ENCODE measurements at places on chromosomes 12 and 14.
A peak's percentile ranks its signal among the peaks of the same experiment; 100 is the strongest.

DNA sequence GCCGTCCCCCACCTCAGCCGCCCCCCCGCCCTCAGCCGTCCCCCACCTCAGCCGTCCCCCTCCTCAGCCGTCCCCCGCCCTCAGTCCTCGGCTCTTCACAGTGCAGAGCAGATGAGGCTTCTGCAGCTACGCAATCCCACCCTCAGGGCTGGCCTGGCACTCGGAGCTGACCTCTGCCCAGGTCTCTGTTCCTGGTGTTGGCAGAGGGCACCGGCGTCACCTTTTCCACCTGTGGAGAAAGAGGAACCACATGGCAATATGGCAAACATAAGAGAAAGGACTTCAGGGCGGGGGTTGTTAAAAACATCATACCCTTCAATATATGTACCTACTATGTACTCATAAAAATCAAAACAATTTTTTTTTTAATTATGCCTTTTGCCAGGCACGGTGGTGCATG is 45.8 kb downstream of the MLXIP start:
- DNase-seq: no peak

DNA sequence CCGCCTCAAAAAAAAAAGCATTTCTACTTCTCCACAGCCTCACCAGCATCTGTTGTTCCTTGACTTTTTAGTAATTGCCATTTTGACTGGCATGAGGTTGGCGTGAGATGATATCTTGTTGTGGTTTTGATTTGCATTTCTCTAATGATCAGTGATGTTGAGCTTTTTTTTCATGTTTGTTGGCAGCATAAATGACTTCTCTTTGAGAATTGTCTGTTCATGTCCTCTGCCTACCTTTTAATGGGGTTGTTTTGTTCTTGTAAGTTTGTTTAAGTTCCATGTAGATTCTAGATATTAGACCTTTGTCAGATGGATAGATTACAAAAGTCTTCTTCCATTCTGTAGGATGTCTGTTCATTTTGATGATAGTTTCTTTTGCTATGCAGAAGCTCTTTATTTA is 182.9 kb downstream of the FOXG1 start:
- DNase-seq: no peak

DNA sequence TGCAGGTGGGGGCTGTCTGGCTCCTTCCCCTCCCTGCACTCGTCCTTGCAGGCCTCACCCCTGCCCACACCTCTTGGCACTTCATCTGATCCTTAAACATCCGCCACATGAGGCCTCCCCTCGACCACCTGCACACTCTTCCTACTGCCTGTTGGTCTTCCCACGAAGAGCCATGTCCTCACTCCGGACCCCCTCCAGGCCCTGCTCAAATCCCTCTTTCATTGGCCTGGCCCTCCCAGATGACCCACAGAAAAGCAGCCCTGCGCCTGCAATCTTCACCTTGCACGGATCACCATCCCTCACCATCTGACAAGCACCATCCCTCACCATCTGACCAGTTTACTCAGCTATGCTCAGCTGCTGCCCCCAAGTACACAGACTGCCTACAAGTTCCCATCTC is 193.6 kb downstream of the BCL11B start:
- DNase-seq: no peak

DNA sequence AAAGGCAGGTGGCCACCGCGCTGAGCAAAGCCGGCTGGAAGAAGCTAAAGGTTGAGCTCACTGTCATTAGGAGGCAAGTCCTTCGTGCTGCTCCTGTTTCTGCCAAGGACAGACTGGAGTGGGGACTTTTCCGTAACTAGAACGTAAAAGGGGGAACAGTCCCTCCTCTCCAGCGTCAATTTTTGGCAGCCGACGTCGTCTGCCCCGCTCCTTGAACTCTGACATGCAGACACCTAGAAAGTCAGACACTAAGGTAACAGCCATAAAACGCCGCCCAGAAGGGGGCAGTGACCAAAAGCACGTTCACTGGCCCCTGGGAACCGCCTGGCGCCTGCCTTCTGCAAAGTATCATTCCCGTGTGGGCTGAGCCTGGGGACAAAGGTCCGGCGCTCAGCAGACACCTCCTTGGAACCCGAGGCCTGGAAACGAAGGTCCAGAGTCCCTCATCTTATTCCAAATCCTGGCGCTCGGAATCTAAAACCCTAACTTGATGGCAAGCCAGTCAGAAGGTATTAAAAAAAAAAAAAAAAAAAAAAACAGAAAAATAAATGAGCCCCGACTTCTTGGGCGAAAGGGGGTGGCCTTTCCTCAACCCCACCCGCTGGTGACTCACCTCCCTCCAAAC is 1.1 kb upstream of the LRP1 start:
- peak; percentile 16 for DNase-seq

- no peak for DNase-seq
These were observed 17.8 kb upstream of the PPP2R5C start for GRCh38 chr14:101743701-101744100.

GRCh38 chr12:24109381-24110039 is 160.0 kb upstream of the SOX5 start:
- peak; percentile 22 for DNase-seq

GRCh38 chr12:131511803-131512561 is 198.9 kb upstream of the SFSWAP start:
- DNase-seq: no peak

- DNase-seq: no peak
These were observed 336.4 kb upstream of the FBXO33 start for GRCh38 chr14:39768589-39768988.

DNA sequence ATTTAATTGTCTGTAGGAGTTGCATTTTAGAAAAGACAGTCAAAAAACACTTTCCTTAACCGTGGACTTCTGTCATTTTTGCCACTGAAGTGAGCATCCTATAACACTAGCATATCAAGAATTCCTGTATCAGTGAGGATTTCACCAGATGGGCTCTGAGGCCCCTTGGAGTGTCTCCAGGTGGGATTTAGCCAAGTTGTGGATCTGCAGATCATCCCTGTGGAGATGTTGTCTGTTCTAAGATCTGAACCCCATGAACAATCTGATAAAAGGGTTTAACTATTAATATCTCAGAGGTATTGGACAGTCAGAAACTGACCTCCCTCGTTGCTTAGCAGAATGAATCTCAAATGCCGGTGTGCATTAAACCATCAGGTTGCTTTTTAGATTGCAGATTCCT is 165.0 kb upstream of the SRRM4 start:
- DNase-seq: no peak

DNA sequence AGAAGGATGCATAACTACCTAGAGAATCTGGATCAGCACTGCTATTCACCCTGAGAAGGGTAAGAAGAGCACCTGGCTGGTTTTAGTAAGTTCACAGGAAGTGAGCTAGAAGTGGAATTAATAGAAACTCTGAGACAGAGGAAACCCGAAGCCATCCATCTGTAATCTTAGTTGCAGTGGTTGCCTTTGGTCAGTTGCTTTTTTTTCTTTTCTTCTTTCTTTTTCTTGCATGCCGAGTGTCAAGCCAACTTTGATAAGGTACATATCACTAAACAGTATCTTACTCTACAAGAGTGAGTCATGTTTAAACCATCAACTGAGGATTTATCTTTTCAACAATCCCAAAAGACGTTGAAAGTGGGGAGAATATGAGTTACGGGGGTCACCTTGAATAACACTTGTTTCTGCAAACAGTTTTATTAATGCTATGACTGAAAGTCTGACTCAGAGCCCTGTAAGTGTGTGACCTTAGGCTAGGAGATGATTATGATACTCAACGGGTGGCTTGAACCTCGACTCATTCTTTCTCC is 26.7 kb downstream of the C12orf75 start:
- DNase-seq: no peak

- no peak for DNase-seq
These were observed 7.0 kb downstream of the FZD10 start for GRCh38 chr12:130169256-130169655.

GRCh38 chr12:38149395-38150073 is 167.0 kb upstream of the ALG10B start:
- DNase-seq: no peak

GRCh38 chr12:51851413-51852124 is 3.1 kb upstream of the FIGNL2 start:
- no peak for DNase-seq

All from NCI-H2081 (cell line).